ENCODE measurements at places on chromosomes 2 and 18.

- no peak for DNase-seq
Observed at GRCh38 chr2:235577404-235578330, 83.8 kb downstream of the AGAP1 start.

DNA sequence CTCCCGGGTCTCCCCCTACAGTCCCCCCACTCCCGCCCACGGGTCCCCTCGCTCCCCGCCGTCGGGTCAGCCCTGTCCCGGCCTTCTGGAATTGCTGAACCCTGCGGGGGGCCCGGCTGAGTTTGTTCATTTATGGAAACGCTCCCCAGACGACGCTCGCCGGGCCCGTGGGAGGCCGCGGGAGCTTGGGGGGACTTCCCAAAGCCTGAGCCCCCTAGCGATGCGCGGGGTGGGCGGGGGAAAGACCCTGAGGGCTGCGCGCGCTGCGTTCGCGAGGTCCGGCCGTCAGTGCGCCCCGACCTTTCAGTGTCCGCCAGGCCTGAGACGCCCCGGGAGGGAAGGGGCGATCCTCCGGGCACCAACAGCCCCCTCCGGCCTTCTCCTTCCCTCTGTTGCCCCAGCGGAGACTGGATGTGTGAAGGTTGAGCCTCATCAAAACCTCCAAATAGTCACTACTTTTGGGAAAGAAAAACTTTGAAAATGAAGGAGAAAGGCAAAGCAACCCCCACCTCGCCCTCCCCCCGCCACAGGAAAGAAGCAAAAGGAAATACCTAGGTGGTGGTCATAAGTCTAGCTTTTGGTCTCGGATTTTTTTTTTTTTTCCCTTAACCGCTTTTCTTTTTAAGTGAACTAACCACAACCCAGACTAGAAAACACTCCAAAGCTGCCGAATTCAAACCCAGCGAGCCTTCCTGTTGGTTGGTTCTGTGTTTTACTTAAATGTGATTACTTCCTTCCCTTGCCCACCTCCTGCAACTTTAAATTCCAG lies 509 bp upstream of the CYS1 start:
- DNase-seq = peak; percentile 27

GRCh38 chr2:217912098-217913024 lies 90.4 kb downstream of the TNS1 start:
- no peak for DNase-seq

GRCh38 chr18:59900222-59901128 lies 679 bp downstream of the PMAIP1 start:
- peak; percentile 66 for DNase-seq

DNA sequence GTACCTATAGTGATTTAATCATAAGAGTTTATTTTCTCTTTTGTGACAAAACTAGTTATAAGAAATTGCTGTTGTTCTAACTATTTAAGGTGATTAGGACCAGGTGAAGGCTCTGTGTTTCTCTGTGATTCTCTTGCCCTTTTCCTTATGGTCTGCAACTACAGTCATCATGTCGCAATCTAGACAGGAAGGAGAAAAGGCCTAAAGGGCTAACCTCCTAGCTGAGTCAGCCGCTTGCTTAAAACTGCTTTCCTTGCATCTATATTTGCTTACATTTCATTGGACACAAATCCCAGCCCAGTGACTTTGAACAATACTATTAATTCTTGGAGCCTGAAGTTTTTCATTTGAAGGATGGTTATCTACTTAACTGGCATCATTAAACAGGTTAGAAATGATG lies 93.1 kb downstream of the PIK3C3 start:
- DNase-seq = peak; percentile 65

- DNase-seq = no peak
Observed at GRCh38 chr18:57154191-57154830, 7.4 kb downstream of the BOD1L2 start.

GRCh38 chr2:225381609-225382008 lies 17.9 kb upstream of the NYAP2 start:
- no peak for DNase-seq

GRCh38 chr2:18046558-18047212 lies 168.2 kb downstream of the KCNS3 start:
- DNase-seq = no peak

DNA sequence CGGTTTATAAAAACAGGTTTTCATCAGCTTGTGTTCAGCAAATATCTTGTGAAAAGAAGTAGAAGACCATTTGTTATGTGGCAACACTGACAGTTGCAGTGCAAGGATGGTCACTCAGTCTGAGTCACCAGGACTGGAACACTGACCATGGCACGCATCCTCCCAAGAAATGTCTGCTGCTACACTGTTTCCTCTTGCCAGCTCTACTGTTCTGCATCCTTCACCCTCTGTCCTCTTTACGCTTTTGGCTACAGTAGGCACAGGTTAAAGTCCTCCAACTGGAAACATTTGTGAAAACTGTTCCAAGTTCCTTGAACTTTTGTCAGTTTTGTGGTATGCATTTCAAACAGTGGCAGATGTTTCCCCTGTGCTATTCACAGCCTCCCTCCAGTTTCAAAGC lies 39.4 kb downstream of the OSR1 start:
- DNase-seq = no peak

DNA sequence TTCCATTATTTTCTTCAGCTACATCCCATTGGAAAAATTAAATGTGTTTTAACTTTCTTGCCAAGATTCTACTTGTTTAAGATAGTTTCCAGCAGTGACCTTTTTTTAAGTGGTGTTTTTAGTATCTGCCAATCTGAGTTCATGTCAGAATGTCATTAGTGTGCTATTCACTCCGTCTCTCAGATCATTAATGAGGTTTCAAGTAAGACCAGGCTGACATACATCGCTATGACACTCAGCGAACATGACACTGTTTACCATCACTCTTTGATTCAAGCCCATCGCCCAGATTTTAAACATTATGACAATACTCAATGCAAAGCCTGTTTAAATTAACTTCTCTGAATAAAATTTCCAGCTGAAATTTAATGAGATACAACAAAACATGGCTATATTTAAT lies 272.0 kb upstream of the KYNU start:
- no peak for DNase-seq

DNA sequence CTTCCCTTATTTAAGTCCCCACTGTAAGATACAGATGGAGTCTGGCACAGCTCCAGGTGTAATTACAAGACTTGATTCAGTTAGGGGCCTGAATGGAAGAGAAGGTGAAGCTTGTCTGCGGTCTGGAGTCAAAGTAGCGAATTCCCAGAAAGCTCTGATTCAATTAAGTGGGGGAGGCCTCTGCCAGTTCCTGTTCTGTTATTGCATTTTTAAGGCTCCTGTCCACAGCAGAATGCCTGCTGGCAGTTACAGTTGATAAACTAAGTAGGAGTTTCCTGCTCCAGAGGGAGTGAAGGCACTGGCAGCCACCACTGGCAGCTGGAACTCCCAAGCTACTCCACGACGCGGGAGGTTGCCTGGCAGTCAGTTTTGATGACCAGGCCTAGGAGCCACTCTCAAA lies 181.1 kb downstream of the SOCS6 start:
- DNase-seq = no peak

GRCh38 chr2:183068561-183068960 lies 10.0 kb upstream of the DUSP19 start:
- no peak for DNase-seq

GRCh38 chr2:97751752-97752151 lies 38.4 kb downstream of the ZAP70 start:
- DNase-seq = no peak

- DNase-seq = no peak
Observed at GRCh38 chr2:234158812-234159211, 108.3 kb downstream of the SPP2 start.

DNA sequence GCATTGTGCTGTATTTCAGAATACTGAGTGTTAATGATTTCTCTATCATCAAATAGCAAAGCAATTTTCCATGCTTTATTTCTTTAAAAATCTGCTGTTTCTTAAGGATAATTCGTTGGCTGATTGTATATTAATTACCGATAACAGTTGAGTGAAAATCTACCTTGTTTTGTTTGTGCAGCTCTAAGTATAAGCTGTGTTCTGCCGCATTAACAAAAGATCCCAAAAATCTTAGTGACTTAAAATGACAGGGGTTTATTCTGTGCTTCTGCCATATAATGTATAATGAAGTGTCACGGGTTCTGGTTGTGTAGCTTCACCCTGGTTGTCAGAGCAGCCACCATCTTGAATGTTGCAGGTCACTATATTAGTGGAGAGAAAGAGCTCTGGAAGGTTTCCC lies 196.1 kb downstream of the ACTR3 start:
- DNase-seq = no peak

DNA sequence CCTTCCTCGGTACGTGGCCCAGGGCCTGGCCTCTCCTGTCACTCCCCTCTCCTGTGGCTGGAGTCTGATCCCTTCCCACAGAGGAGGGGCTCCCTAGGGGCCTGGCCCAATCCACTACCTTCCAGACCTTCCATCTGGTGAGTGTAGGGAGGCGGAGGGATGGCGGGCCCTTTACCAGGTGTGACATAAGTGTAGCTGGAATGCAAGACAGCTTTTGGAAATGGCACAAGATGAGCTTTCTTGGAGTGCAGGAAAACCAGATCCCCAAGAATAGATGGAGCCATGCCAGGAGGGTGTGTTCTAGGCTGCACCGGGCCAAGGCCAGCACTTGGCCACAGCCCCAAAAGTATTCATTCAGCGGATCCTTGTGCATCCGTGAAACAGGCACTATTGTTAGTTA lies 30.1 kb downstream of the IGFBP5 start:
- peak; percentile 66 for DNase-seq

DNA sequence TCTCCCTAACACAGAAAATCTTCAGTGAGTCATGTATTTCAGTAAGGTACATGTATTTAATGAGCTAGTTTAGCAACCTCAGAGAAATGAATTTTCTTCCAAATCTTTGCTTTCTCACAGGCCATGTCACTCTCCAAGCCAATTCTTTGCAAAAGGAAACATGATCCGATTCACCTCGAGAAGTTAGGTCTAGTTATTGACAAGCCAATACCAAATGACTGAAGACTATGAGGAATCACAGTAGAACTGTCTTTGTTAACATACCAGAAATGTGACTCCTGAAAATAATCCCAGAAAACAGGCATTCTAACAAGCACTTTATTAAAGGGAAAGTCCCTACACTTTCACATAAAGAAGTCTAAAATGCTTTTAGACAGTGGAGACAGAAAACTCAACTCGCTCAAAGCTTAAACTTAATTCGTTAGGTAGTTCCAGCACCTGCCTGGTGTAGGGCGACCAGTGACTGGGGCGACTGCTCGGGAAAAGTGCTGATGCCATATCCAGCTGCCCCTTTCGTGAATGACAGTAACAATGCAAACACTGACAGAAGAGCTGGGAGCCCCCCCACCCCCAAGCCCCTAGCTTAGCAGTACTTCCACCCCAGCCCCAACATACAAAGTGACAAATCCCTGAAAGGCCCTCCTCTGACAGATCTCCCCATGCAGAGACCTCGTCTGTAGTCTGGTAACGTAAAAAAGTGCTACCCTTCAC lies 1.8 kb downstream of the MEMO1 start:
- DNase-seq = peak; percentile 43

DNA sequence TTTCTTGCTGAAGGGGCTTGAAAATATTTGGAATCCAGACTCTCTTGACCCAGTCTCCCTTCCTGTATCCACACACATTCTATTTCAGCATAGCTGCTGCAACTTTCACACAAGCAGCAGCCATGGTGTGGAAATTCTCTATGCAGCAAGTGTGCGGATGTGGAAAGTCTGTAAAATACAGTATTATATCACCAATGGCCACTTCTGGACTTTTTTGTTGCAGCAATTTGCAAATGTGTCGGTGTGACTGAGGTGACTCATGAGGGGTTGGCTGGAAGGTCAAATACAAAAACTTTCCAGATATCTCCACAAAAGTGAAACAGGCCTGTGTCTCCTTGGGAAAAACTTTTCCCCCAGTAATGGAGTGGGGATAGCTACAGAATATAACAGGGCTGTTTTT lies 299.3 kb upstream of the GYPC start:
- DNase-seq = no peak

- no peak for DNase-seq
Observed at GRCh38 chr2:159963700-159964099, 98.7 kb downstream of the PLA2R1 start.

DNA sequence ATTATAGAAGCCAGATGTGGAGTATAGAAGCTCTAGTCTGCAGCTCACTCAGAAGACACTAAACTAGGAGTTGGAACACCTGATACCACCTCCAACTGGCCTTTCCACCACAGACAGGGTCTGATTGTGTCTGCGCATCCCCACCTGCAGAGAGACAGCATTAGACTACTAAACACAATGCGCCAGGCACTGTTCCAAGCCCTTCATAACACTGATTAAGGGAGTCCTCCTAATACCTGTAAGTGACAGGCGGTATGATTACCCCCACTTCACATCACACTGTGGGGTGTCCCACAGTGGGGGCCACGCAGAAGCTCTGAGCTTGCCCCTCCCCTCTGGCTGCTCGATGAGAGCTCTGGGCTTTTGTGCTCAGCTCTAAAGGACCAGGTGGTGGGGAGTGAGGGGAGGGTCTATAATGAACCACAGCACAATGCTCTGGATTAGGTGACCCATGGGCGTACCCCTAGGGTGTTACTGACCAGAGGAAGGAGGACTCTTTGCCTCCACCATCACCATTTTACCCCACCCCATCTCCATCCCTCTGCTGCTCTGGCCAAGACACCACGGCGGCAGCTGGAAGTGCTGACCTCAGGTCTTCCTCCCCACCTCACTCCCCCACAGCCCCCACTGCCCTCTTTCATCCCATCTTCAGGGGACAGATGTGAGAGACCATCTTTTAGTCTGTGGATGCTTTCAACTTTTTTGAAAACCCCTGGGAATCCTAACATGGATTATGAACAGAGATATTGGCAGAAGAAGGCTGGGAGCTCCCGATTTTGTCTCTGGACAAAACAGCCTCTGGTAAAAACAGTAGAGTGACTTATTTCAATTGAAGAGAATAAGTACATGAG lies 145.1 kb downstream of the GFPT1 start:
- no peak for DNase-seq
